ENCODE measurements at places on chromosomes 4 and X.

DNA sequence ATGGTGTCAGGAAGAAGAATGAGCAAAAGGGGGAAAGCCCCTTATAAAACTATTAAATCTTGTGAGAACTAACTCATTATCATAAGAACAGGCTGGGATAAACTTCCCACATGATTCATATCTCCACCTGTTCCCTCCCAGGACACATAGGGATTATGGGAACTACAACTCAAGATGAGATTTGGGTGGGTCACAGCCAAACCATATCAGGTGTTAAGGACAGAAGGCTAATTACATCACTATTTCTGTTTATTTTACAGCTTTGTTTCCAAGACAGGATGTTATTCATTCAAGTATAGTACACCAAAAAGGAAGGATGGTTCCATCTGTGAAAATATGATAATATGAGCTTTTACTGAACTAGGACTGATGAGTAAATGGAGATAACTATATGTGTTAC lies 63.7 kb upstream of the ARSJ start:
- DNase-seq, result no peak

- no peak for DNase-seq
Observed at GRCh38 chr4:158625544-158625943, 46.1 kb downstream of the C4orf46 start.

DNA sequence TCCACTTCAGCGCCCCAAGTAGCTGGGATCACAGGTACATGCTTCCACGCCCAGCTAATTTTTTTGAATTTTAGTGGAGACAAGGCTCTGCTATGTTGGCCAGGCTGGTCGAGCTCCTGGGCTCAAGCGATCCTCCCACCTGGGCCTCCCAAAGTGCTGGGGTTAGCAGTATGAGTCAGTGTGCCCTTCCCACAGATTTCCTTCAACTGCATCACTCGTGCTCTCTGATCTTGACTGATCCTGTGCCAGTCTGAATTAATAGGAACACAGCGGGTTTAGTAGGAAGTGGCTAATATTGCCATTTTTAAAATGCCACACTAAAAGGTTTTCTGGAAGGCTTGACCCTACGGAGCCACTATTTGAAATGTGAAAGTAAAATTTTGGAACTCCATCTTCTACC lies 4.3 kb upstream of the SHROOM2 start:
- no peak for DNase-seq

DNA sequence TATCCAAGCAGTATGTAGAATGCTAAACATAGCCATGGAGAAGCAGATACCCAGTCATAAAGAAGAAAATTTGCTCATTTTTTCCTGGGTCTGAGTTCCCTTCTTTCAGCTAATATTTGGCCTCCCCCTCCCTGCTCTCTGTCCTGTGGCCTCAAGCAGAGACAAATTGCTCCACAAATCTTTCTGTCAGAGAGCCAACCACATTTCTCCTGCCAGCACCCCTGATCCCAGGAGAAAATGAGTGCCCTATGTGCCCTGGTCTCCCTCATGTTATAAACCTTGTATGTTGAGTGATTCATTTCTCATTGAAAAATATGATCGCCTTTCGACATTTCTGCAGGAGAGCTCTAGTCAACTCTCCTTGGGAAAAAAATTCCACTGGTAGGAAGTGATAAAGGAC lies 82.0 kb downstream of the TMEM156 start:
- no peak for DNase-seq

- no peak for DNase-seq
Observed at GRCh38 chrX:19627081-19627480, 111.8 kb upstream of the MAP3K15 start.

GRCh38 chrX:71216485-71216884 lies 6.5 kb upstream of the GJB1 start:
- DNase-seq, result no peak

GRCh38 chr4:80507507-80507906 lies 172.0 kb downstream of the CFAP299 start:
- no peak for DNase-seq

- DNase-seq, result no peak
Observed at GRCh38 chrX:44931441-44931973, 58.5 kb downstream of the KDM6A start.

DNA sequence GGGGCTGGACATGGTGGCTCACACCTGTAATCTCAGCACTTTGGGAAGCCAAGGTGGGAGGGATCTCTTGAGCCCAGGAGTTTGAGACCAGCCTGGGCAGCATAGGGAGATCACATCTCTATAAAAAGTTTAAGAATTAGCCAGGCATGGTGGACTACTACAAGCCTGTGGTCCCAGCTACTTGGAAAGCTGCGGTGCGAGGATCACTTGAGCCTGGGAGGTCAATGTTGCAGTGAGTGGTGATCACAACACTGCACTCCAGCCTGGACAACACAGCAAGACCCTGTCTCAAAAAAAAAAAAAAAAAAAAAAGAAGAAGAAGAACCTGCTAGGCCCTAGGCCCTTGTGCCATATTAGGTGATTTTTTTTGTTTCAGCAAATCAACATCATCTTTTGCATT lies 12.2 kb downstream of the SRD5A3 start:
- DNase-seq, result no peak

GRCh38 chr4:22720091-22720490 lies 27.4 kb downstream of the GBA3 start:
- peak; percentile 13 for DNase-seq

GRCh38 chr4:168177546-168178149 lies 85.3 kb downstream of the ANXA10 start:
- no peak for DNase-seq

DNA sequence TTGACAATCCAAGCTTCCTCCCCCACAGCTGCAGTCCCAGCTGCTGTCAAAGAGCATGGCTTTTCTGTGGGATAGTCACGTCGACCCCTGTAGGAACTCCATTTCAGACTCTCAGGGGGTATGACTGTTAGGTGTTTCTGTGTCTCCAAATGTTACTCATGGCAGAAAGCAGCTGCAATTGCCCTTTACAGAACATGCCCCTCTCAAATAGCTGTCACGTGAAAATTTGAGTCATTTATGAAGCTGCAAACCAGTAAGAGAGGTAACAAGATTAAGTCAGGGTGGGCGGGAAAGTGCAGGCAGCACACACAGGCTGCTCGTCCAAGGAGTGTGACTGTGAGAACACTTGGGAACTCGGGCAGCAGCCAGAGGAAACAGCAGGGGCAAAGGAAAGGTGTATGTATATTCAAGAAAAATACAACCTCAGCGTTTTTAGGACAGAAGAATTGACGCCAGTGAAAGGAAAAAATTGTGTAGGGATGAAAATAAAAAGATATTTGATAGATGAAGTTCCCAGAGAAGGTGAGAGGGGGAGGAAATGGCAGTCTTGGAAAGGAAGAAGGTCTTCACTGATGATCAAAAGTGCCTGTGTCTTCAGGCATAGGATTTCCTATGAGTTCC lies 66.5 kb upstream of the TMEM184C start:
- DNase-seq, result peak; percentile 34

GRCh38 chr4:19026281-19026680 lies 1004.7 kb upstream of the LCORL start:
- peak; percentile 78 for DNase-seq

GRCh38 chr4:65791812-65792308 lies 121.6 kb upstream of the EPHA5 start:
- peak; percentile 5 for DNase-seq

GRCh38 chr4:113358784-113359183 lies 309.3 kb downstream of the ANK2 start:
- no peak for DNase-seq

DNA sequence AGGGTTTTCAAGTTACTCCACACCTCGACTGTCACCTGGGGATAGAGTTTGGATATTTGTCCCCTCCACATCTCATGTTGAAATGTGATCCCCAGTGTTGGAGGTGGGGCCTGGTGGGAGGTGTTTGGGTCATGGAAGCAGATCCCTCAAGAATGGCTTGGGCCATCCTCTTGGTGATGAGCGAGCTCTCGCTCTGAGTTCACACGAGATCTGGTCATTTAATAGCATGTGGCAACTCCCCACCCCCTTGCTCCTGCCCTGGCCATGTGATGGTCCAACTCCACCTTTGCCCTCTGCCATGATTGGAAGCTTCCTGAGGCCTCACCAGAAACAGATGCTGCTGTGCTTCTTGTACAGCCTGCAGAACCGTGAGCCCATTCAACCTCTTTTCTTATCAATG lies 8.3 kb downstream of the CTAG1A start:
- no peak for DNase-seq

- DNase-seq, result no peak
Observed at GRCh38 chrX:45137531-45137930, 63.1 kb downstream of the DIPK2B start.

DNA sequence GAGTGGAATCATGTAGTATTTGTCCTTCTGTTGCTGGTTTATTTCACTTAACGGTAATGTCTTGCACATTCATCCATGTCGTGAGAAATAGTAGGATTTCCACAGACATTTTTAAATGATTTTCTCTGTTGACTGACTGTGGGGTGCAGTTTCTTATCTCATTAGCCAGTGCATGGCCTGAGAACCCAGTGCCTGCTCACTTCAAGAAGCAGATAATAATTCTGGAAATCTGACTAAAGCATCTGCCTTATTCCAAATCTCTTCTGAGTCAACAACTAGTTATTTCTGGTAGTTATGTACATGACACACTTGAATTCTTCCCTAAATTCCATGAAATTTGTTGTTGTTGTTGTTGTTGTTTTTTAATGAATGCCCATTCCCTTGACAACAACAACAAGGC lies 77.6 kb downstream of the NPFFR2 start:
- DNase-seq, result no peak

DNA sequence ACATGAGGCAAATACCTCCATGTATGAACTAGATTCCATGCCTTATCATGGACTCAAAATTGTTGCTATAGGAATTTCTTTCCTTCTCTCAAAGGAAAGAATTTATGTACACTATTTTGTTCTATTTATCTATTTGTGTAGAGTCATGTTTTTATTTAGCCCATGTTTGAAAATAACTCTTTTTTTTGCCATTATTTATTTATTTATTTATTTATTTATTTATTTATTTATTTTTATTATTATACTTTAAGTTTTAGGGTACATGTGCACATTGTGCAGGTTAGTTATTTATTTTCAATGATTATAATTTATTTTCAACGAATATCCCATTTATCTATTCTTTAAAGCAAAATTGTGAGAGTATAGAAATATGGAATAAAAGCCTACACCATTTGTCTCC lies 177.9 kb downstream of the MAGEE1 start:
- no peak for DNase-seq

DNA sequence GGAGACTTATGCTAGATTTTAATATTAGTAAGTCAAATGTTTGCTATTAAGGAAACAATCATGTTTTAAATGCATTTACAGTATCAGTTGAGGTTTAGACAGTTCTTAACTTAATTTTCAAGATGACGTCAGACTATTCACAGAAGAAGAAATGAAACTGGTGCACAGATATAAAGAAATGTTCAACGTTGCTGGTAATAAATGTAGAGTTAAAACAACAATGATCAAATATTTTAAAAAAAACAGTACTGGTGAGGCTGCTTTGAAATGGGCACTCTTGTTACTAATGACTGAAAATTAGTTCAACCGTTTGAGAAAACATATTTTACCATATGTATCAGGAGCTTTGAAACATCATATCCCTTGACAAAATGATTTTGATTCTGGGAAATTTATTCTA lies 44.2 kb downstream of the ABHD18 start:
- DNase-seq, result no peak

- no peak for DNase-seq
Observed at GRCh38 chr4:81811562-81812293, 340.0 kb upstream of the RASGEF1B start.

GRCh38 chr4:40910706-40911105 lies 161.0 kb downstream of the NSUN7 start:
- no peak for DNase-seq

DNA sequence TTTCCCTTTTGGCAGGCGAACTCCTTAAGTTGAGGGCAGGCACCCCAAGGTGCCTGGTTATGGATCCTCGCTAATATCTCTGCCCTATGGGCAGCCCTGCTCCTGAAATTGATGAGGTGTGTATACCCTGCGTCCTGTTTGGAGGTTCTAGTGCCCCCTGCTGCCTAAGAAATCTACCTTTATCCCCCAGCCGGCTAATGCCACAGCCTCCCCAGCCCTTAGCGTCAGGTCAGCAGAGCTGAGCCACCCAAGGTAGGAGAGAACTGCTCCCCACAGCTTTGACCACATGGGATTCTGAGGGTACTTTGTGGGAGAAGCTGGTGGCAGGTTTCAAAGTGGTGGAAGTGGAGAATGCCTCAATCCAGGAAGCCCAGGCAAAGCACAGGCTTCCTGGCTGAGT lies 50.8 kb downstream of the ANAPC4 start:
- DNase-seq, result no peak

GRCh38 chr4:45638641-45639040 lies 485.2 kb downstream of the GABRG1 start:
- DNase-seq, result no peak

GRCh38 chr4:42789041-42789567 lies 103.4 kb upstream of the GRXCR1 start:
- no peak for DNase-seq

DNA sequence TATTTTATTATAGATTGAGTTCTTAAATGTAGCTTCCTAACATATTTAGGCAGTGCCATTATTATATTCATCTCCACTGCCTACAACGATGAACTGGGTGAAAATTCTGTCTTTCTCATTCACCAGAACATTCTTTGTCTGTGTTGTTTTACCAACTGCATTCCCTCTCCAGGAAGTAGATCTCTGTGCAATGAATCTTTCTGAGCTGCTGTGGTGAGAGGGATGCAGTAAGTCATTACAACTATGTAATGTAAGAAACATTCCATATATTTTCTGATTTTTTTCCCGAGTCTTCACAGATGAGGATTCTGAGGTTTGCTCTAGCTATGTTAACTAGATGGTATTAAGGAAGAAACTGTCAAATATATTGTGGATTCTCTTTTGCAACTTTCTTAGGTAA lies 811.9 kb upstream of the PCDH7 start:
- DNase-seq, result no peak
